T-helper 17 cell (primary cell): ENCODE measurements at places on chromosomes 7 and 10. TPM values are rescaled to one million over a fixed set of nuclear protein-coding genes. Genes with fewer than 3 reads are reported as not detected.

DNA sequence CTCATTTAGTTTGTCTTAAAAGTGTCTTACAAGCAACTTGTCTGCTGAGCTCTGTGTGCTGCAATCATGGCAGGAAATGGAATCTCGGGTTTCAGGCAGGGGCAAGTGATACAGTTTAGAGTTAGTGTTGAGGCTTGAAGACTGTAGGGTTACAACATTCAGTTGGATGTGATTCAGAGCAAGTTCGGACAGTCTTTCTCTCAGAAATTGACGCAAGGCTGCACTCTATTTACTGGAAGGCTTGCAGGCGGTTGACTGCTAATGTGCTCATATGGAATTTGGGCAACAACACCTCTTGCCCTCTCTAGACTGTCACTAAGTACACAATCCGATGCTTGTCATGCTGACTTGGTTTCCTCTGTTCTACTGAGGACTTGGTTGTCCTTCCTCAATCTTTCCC lies 161.7 kb upstream of the BMPER start:
- no peak for DNase-seq
- no peaks in the 10 kb centered on the region for H3K27me3 ChIP-seq
- peaks cover 5% of the 10 kb centered on the region for H3K36me3 ChIP-seq
- peaks cover 2% of the 10 kb centered on the region for H3K4me1 ChIP-seq

DNA sequence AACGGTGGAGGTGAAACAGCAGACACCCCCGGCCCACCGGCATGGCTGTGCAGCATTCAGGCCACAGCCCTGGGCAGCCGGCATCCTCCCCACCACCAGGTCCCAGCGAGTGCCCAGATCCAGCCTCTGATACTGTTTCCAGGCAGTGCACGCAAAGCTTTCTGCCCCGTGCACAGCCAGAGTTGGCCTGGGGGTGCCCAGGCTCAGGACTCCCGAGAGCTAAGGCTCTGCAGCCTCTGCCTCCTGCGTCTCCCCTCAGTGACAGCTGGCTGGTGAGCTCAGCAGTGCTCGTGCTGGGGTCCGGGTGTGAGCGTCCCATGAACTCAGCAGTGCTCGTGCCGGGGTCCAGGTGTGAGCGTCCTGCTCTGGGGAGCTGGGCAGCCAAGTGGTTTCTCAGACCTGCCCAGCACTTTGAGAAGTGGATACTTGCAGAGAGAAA lies 65.4 kb downstream of the CFAP46 start:
- peaks cover 3% of the 10 kb centered on the region for H3K4me1 ChIP-seq
- H3K4me3 ChIP-seq: no peak overlapping the region
- H3K36me3 ChIP-seq: no peaks in the 10 kb centered on the region
- no peak overlapping the region for H3K27ac ChIP-seq
- DNase-seq: no peak

DNA sequence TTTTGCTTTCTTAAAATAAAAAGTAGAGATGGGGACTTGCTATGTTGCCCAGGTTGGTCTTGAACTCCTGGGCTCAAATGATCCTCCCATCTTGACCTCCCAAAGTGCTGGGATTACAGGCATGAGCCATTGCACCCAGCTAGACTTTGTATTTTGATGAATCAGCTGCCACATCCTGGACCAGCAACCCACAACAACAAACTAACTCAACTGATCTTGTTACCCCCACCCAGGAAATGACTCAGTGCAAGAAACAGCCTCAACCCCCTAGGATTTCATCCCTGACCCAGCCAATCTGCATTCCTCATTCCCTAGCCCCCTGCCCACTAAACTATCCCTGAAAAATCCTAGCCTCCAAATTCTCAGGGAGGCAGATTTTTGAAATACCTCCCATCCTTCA lies 123.8 kb downstream of the IPMK start:
- no peak for DNase-seq
- peaks cover 7% of the 10 kb centered on the region for H3K27me3 ChIP-seq
- H3K36me3 ChIP-seq: no peaks in the 10 kb centered on the region

The SPDYE2 gene
- 0.21 TPM for total RNA-seq

The SLC26A4 gene
- total RNA-seq: 0.35 TPM

GRCh38 chr10:91636892-91637291 lies 4.0 kb upstream of the PPP1R3C start:
- peaks cover 2% of the 10 kb centered on the region for H3K36me3 ChIP-seq
- H3K27me3 ChIP-seq: peaks cover 64% of the 10 kb centered on the region
- DNase-seq: no peak
- H3K27ac ChIP-seq: no peak overlapping the region

DNA sequence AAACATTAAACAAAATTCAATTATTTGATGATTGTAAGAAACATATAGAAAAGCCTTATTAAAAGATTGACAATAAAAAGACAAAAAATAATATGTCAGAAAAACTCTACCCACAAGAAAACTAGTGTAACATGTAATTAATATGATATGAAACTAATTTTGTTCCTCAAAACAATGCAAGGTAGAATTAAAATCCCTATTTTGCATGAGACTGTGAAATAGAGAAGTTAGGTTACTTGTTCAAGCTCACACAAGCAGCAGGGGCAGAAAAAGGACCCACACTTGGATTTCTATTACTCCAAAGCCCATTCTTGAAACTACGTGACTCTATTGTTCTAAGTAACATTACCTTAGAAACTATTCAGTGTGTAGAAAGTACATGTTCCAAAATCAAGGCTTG lies 96.4 kb downstream of the KCNMA1 start:
- no peak overlapping the region for H3K4me3 ChIP-seq
- DNase-seq: no peak
- no peaks in the 10 kb centered on the region for H3K4me1 ChIP-seq
- no peak overlapping the region for H3K27ac ChIP-seq
